ENCODE measurements at places on chromosomes 4 and X.

DNA sequence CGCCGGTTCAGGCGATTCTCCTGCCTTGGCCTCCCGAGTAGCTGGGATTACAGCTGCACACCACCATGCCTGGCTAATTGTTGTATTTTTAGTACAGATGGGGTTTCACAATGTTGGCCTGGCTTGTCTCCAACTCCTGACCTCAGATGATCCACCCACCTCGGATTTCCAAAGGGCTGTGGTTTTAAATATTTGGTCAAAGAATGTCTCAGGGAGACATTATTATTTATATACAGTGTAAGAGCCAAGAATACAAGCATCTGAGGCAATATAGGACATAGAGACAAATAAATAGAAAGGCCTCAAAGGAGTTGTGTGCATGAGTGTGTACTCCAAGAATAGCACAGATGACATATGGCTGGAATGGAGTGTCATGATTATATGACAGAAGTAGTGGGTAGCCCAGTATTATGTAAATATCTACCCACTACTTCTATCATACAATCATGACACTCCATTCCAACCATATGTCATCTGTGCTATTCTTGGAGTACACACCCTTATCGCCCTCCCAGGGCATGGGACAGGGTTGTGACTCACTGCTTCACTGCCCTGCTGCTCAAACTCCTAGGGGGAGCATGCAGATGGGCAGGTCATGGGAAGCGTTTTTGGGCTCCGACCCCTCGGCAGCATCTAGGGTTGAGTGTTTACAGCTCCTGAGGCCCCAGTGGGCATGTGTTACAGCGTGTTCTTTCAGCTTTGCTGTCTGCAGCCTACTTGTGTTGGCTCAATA is 1649.8 kb upstream of the PCDH10 start:
- DNase-seq: no peak

GRCh38 chr4:177239878-177240277 is 69.8 kb upstream of the NEIL3 start:
- DNase-seq: no peak

GRCh38 chrX:49174723-49175122 is 3.0 kb downstream of the PLP2 start:
- DNase-seq: no peak

DNA sequence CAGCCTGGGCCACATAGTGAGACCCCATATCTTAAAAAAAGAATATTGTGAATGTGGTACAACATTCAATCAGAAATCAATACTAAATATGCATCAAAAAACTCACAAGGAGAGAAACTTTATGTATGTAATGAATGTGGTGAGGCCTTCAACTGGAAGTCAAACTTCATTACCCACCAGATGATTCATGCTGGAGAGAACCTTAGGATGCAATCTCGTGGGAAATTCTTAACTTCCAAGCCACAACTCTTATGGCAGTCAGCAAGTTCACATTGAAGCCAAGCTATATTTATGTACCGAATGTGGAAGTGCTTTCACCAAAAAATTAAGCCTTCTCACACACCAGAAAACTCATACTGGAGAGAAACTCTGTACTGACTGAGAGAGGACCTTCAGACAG is 84.5 kb upstream of the UXT start:
- no peak for DNase-seq

DNA sequence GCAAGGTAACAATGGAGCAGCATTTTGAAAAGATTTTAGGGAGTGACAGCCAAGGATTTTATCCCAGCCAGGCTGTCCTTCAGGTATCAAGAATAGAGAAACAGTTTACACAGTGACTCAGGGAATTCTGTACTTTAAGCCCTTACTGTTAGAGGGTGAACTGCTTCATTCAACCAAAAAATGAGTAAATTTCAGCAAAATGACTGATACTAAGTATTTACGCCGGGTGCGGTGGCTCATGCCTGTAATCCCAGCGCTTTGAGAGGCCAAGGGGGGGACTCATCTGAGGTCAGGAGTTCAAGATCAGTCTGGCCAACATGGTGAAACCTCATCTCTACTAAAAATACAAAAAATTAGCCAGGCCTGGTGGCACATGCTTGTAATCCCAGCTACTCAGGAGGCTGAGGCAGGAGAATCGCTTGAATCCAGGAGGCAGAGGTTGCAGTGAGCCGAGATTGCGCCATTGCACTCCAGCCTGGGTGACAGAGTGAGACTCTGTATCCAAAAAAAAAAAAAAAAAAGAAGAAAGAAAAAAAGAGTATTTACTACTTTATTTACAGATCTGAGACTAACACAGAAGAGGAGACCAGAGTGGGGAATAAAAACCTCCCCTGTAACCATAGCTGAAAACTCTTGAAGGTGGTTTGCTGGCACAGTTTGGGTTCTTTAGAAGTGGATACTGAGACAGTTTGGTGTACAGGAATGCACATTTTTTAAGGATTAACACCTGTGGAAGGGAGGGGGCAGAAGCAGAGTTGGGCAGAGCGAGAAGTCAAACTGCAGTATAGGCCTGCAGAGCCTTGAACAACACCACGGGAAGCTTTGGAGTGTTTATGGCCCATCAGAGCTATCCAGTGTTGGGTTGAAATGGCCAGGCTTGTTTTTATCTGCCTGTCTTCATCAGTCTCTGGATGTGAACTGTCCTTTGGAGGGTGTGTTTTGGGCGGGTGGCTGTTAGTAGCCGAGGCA is 40.5 kb downstream of the TMEM131L start:
- DNase-seq: no peak

DNA sequence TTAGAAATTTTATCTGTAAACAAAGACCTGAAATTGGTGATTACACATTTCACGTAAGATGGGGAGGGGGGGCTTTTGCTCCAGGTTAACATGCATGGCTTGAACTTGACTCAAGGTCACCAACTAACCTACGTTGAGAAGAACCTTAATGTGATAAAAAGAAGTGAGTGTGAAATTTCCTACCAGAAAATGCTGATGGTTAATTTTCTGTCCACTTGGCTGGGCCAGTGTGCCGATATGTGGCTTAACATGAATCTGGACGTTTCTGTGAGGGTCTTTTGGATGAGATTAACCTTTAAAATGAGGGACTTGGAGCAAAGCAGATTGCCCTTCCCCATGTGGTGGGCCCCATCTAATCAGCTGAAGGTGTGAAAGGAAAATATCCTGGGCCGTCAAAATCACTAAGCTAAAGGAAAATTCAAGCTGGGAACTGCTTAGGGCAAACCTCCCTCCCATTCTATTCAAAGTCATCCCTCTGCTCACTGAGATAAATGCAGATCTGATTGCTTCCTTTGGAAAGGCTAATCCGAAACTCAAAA is 107.3 kb upstream of the ENPP6 start:
- no peak for DNase-seq

DNA sequence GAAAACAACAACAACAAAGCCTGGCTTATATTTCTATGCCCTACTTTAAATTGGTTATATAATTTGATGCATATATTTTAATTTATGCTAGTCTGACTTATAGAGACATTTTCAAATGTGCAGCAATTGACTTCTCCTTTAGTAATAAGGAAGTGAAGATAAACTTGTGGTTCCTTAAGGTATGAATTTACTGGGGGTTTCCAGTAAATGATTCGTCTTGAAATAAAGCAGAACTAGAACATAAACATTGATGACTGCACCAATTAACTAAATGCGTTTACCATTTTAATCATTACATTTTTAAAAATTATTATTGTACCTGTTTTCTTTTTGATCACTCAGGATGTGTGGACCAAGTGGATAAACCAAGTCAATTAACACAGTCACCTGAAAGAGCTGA is 99.6 kb upstream of the CCSER1 start:
- no peak for DNase-seq

DNA sequence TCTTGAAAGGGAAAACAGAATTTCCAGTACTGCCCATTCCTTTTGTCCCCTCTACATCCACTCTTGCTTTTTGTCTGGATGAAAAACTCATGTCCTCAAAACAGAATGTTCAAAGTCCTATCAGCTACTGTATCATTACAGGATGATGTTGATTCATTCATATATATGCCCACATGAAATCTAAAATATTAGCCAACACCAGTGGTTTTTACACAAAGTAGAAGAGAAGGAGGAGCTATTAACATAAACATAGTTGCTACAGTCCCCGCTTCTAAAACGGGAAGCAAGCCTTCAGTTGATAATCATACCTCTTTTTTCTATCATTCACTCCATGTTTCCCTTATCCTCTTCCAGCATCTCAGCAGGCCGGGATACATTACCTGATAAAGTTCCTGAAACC is 7.7 kb upstream of the THOC2 start:
- DNase-seq: no peak

DNA sequence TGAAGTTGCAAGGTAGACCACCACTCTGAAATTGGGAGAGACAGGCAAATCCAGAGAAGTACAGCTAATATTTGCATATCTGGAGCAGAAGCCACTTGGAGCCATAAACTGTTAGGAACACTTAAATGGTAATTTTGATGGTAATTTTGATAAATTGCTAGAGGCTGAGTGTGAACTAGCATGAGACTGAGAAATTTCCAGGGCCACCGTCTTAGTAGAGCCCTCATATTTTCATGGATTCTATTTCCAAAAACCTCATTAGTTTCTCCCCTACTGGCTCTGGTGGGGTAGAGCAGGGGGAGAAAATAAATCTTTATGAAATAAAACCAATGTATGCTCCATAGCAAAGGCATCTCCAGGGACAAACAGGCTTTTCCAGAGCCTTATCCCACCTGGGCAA is 429.4 kb upstream of the DIPK2B start:
- DNase-seq: no peak

- DNase-seq: no peak
Observed at GRCh38 chr4:68948985-68949384, 2.6 kb downstream of the UGT2A3 start.

DNA sequence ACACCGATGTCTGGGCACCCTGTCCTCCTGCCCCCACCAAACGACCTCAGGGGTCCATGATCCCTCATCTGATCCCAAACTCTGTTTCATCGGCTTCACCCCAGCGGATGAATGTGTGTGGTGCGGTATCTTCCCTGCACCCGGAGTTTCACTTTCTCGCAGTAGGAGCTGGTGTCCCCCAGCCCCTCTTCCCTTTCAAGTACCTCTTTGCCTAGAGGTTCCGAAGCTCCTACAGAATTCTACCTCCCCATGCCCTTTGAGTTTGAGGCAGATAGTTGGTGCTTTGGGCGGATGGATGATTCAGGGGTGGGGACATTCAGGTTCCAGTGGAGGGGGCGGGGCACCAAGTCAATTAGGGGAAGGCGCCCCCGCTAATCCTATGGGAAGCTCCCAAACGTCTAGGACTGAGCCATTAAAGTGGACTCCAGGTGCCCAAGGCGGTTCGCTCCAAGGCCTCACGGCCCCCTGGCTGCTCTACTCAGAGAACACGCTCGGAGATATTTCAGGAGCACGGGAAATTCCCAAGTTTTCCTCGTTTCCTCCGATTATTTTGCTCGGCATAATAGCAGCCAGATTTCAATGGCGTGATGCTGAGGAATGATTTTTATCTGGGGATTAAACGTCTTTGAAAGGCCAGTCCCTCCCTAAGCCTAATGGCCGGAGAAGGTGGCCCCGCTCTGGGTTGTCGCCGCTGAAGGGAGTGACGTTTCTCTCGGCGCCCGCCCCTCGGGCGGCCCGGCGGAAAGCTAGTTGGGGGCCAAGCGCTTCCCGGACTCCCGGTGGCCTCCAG is 1.3 kb downstream of the MSX1 start:
- DNase-seq: no peak

DNA sequence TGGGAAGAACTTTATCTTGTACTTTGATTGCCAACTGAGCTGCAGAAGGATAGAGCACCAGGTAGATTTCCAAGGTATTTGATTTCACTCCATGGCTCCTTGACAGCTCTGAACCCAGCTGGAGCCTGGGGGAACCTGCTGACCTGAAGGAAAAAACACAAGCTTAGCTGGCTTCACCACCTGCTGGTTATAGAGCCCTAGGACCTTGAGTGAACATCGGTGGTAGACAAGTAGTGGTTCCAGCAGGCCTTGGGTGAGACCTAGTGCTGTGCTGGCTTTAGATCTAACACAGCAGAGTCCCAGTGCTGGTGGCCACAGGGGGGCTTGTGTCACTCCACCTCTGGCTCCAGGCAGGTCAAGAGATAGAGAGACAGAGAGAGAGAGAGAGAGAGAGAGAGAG is 1102.6 kb downstream of the ADGRL3 start:
- DNase-seq: no peak

- DNase-seq: peak; percentile 20
Observed at GRCh38 chrX:46653482-46653881, 79.9 kb downstream of the CHST7 start.

DNA sequence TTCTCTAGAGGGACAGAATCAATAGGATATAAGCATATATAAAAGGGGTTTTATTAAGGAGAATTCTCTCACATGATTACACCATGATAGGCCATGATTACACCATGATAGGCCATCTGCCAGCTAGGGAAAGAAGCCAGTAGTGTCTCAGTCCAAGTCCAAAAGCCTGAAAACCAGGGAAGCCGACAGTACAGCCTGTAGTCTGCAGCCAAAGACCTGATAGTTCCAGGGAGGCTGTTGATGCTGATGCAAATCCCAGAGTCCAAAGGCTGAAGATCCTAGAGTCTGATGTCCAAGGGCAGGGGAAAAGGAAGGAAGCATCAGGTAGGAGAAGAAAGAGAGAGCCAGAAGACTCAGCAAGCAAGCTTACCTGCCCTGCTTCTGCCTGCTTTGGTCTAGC is 411.3 kb upstream of the EMCN start:
- no peak for DNase-seq

DNA sequence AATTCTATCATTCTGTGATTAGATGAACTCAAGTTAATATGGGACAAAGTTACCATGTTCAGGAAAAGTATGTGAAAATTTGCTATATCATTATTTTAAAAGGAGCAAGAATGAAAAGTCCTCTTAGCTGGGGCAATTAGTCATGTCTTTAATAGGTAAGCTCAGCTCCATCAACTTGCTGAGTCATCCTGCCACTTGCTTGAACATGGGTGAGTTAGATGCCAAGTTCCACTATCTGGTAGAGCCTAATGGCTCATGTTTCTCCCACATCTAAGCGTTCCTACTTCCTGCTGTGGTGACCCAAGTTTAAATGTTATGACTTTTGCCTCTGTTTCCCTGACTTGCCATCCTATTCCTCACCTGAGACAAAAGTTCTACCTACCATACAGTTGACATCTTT is 276.8 kb downstream of the ZNF674 start:
- no peak for DNase-seq

GRCh38 chr4:122118243-122118642 is 33.9 kb upstream of the BLTP1 start:
- no peak for DNase-seq

DNA sequence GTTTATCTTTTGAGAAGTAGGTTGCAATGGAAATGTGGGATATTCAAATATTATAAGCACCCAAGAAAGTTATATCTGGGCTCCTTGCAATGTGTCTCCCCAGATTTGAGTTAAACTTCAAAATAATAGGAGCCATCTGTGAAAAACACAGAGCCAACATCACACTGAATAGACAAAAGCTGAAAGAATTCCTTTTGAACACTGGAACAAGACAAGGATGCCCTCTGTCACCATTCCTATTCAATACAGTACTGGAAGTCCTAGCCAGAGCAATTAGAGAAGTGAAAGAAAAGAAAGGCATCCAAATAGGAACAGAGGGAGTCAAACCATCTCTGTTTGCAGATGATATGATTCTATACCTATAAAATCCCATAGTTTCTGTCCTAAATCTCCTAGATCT is 114.3 kb upstream of the IL1RAPL1 start:
- no peak for DNase-seq

GRCh38 chrX:51608766-51609165 is 9.9 kb downstream of the CENPVL3 start:
- DNase-seq: no peak

- DNase-seq: no peak
Observed at GRCh38 chrX:11555759-11556158, 110.0 kb downstream of the ARHGAP6 start.
